ENCODE measurements at places on chromosomes 2 and 18.

GRCh38 chr18:49817947-49818346 is 4.6 kb upstream of the ACAA2 start:
- H3K27me3 ChIP-seq, result no peaks in the 10 kb centered on the region
- peaks cover 7% of the 10 kb centered on the region for H3K36me3 ChIP-seq
- peaks cover 7% of the 10 kb centered on the region for H3K4me1 ChIP-seq

DNA sequence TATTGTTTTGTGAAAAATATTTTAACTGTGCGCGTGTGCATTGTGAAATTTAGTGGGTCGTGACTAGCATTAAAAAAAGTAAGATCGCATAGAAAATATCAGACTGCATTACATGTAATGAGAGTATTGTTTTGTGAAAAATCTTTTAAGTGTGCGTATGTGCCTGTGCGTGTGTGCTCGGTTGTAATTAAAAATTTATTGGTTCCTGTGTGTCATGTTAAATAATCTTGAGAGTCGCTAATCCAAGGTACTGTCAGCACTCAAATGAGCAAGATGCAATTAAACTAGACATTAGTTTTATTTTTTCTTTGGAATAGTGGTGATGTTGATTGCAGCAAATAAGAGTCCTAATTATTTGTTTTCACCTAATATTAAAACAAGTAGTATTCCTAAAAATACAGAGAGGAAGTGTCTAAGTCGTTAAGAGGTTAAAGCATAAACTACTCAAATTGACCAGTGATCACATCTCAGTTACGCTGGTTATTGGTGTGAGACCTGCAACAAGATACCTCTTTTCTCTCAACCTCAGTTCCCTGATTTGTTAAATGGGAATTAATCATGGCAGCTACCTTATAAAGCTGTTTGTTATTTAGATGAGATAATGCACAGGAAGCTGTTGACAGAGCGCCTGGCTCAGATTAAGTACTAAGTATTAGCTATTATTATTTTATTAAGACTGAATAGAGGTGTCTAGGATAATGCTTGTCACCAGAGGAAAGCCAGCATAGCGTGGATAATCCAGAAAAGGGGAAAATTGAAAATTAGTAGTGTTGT is 1.9 kb downstream of the ZDBF2 start:
- no peaks in the 10 kb centered on the region for H3K36me3 ChIP-seq
- peak overlapping the region; percentile 93 for H3K27ac ChIP-seq
- peaks cover 3% of the 10 kb centered on the region for H3K27me3 ChIP-seq
- peak overlapping the region; percentile 83 for H3K4me3 ChIP-seq
- DNase-seq, result no peak

- H3K36me3 ChIP-seq, result no peaks in the 10 kb centered on the region
- no peak overlapping the region for H3K4me3 ChIP-seq
Measured at GRCh38 chr2:177882501-177882900, 190.1 kb downstream of the PDE11A start.

DNA sequence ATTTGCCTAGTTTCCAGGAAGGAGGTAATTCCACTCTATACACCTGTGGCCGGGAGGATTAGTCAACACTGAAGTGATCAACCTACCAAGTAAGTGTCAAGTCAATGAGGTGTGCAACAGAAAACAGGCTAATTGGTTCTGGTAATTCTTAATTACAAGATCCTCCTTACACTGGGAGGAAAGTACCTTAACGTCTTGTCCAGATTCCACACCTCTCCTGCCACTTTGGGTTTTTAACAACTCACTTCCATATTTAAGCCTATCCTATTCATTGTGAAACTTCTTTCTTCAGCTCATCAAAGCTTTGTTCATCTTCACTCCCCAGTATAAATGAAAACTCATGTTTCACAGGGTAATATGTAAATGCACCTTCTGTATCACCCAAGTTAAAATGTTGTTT is 22.0 kb upstream of the MAP4K4 start:
- H3K36me3 ChIP-seq, result peaks cover 1% of the 10 kb centered on the region
- H3K27ac ChIP-seq, result no peak overlapping the region
- H3K4me1 ChIP-seq, result peaks cover 7% of the 10 kb centered on the region
- no peak overlapping the region for H3K4me3 ChIP-seq
- DNase-seq, result no peak
- H3K27me3 ChIP-seq, result peaks cover 3% of the 10 kb centered on the region

DNA sequence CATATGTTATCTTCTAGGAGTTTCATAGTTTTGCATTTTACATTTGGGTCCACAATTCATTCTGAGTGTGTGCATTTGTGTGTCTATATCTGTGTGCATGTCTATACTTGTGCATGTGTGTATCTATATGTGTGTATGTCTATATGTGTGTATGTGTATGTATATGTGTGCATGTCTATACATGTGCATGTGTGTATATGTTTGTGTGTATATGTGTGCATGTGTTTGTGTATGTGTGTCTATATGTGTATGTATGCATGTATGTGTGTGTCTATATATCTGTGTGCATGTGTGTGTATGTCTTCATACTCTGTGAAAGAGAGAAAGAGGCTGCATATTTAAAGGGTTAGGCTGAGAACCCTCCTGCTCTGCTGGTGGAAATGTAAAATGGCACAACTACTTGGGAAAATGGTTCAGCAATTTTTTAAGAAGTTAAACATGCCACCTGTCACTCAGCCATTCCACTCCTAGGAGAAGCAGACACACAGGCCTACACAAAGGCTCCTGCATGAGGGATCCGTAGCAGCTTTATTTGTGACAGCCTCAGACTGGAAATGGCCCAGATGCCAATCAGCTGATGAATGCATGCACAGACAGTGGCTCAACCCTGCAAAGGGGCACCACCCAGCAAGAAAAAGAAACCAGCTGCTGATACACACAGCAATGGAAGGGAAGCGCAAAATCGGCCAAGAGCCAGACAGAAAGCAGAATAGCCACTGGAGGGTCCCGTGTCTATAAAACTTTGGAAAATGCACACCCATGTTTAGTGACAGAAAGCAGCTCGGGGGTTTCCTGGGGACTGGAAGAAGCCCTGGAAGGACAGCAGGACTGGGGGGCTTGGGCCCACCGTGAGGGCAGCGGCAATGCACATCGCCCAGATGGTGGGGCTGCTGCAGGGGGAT is 146.8 kb downstream of the SEPTIN10 start:
- no peak overlapping the region for H3K4me3 ChIP-seq
- peaks cover 3% of the 10 kb centered on the region for H3K27me3 ChIP-seq
- DNase-seq, result no peak
- H3K27ac ChIP-seq, result peak overlapping the region; percentile 22
- no peaks in the 10 kb centered on the region for H3K4me1 ChIP-seq

DNA sequence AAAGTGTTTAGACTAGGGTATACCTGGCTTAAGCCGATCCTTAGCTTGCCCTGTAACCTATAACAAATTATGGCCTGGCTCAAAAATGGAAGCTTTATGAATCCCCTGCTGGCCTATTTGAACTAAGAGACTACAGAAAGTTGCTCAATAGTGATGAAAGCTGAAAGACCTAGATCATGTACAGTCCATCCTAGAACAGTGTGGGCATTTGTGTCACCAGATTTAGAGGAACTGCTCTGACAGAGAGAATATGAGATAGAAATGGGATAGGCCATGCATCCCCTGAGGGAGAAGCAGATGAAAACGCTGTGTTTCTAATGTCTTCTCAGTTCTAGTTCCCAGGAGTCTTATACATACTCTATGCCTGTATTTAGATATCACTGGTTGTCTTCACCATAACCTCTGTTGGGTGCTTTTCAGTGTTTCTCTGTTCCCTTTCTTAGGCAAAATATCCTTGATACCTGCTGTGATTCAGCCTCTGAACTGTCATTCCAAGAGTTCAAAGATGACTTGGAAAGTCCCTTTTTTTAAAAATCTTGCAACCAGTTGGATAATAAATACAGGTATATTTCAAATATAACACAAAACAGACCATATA is 246.9 kb upstream of the SLC39A10 start:
- no peaks in the 10 kb centered on the region for H3K27me3 ChIP-seq
- H3K4me1 ChIP-seq, result peaks cover 3% of the 10 kb centered on the region
- no peak for DNase-seq
- no peak overlapping the region for H3K27ac ChIP-seq

Measured in progenitor cell of endocrine pancreas (in vitro differentiated cells).